Stimulated activated CD8-positive, alpha-beta memory T cell treated with anti-CD3 and anti-CD28 coated beads, Interleukin-4, amount 100 ng/mL, for 1 hour (primary cell): ENCODE measurements at places on chromosomes 3 and 15.

DNA sequence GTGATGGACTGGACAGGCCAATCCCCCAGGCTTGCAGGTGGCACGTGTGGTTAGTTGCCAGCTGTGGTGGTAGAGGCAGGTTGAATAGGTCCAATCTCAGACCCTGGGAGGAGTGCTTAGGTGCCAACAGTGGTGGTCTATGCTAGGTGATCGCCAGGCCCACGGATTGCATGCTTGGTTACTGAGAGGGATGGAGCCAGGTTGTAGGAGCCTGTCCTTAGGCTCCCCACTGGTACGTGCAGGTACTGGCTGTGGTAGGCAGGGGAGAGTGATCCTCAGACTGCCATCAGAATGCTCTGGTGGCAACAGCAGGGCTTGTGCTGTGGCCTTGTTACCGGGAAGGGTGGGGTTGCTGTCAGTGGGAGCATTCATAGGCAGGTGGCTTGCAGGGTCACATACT lies 44.7 kb downstream of the NCK1 start:
- DNase-seq: no peak

DNA sequence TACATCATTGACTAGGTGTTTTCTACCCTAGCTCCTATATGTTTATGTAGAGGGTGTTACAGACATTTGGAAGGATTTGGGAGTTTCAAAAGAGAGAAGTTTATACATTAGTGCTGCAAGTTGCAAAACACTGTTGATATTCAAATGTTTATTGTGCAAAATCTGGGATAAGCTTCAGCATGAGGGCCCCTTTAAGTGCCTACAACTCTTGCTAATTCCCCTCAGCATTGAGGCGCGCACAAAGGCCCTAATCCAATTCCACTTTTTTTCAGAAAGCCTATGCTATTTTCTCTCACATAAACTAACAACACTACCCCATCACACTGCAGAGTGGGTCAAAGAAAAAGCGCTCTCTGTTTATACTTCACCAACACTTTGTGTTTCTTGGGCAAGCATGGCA lies 208.0 kb downstream of the NR2F2 start:
- DNase-seq: no peak

DNA sequence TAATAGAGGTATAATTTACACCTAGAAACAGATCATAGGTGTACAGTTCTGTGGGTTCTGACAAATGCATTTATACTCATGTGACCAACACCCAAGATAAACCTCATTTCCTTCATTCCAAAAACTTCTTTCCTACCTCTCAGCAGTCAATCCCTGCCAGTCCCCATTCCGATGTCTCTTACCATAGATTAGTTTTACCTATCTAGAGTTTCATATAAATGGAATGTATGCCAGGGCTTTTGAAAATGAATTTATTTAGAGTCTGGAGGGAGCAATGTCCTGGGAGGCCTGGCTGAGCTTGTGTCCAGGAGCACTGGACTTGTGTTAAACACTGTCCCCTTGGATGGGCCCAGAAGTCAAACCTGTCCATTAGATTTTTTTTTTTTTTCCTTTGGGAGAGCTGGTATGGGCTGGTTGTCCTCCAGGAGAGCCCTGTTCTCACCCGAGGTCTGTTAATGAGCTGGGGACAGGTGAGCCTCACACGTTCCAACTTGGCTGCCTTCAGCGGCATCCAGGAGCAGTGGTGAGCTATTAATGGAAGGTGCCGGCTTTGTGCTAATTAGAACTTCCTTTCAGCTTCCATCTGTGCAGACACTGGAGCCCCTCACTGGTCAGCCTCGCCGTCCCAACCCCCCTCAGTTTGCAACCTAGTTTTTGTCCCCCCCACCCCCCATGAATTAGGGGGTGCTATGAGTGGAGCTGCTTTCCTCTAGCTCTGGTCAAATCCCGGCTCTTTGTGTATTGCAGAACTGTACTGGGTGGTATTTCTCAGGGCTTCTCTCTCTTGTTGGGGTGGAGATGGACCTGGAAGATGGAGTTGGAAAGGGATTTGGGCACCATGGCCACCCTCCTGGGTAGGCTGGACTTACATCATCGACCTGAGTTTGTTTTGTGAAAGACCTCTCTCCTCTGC lies 40.7 kb upstream of the POLG start:
- DNase-seq: no peak

GRCh38 chr15:55116636-55117035 lies 80.1 kb downstream of the RSL24D1 start:
- no peak for DNase-seq

DNA sequence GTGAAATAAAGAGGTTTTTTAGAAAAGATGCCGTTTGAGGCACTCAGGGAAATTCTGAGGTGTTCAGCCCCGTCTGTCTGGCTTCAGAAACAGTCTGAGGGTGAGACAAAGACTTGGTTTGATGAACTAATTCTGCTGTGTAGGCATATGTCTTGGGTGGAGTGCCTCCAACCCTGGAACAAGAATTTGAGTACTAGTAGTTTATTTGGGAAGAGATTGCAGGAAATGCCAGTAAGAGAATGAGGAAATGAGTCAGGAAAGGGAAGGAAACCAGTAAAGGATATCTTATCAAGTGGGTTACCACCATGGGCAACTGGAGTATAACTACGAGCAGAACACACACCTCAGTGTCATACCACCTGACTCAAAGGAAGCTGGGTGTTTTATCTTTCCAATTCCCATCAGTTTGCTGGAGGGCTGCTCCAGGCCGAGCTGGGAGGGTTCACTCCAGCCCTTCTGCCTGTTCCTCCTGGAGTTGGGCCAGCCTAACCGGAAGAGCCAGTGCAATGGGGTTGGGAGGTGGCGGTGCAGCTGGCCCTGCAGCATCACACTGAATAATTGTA lies 75.3 kb downstream of the TGFBR2 start:
- DNase-seq: no peak

DNA sequence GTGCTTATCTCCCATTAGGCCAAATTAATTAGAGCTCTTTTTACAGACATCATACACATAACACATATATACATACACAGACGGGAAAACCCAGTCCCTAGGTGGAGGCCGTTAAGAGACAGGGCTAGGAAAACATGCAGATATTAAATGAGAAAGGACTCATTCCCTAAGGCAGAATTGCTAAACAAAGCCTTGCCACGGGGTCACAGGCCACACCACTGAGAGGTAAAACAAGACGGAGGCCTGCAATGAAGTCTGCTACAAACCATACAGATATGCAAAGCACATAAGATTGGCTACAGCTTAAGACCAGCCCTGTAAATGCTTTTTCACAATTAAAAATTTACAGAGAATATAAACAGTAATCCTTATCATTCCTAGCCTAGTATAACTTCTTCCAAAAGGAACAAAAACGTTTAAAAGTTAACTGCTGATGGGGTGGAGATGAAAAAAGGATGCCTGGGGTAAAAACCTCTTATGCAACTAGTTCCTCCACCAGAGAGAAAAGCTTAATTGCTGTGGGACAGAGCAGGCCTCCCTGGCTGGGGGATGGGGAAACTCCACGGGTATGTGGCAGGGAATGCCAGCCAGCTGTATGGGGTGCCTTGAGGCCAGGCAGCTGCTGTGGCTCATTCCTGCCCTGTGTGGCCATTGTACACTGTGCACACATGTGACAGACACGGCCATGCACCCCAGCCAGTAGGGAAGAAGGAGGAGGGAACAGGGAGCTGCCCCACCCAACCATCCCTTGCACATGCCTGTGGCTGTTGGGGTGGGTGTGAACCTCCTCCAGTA lies 481.4 kb upstream of the LMCD1 start:
- DNase-seq: no peak

DNA sequence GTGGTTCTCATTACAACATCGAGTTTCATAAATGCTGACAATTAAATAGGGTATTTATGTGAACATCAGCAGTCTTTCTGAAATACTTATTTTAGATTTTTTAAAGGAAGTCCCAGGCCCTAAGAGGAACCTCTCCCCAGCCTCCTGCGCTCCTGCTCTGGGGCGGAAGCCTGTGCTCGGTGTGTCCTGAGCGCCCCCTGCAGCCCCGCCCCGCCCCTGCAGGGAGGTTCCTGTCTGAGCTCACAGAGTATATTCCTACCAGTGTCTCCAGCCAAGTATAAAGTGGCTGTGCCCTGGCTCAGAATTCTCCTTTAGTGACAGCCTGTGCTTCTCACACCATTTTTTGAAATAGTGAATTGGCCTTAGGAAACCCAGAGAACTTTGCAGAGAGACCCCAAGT lies 567.9 kb downstream of the GOLGA6L6 start:
- no peak for DNase-seq

DNA sequence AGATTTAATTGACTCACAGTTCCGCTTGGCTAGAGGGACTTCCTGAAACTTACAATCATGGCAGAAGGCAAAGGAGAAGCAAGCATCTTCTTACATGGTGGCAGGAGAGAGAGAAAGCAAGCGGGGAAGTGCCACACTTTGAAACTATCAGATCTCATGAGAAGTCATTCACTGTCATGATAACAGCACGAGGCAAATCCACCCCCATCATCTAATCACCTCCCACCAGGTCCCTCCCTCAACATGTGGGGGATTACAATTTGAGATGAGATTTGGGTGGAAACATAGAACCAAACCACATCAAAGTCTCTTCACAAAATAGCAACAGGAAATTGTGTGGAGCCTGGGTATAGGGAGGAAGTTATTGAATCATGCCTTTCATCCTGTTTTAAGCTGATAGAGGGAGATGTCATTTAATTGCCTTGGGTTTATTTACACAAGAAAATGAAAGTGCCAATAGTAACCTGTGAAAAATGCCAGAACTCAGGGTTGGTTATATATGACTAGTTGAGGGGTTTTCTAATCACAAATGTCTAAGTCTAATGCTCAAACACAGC lies 624.8 kb upstream of the LMCD1 start:
- DNase-seq: no peak

- DNase-seq: no peak
These were observed 715.5 kb downstream of the GBE1 start for GRCh38 chr3:81045976-81046375.

DNA sequence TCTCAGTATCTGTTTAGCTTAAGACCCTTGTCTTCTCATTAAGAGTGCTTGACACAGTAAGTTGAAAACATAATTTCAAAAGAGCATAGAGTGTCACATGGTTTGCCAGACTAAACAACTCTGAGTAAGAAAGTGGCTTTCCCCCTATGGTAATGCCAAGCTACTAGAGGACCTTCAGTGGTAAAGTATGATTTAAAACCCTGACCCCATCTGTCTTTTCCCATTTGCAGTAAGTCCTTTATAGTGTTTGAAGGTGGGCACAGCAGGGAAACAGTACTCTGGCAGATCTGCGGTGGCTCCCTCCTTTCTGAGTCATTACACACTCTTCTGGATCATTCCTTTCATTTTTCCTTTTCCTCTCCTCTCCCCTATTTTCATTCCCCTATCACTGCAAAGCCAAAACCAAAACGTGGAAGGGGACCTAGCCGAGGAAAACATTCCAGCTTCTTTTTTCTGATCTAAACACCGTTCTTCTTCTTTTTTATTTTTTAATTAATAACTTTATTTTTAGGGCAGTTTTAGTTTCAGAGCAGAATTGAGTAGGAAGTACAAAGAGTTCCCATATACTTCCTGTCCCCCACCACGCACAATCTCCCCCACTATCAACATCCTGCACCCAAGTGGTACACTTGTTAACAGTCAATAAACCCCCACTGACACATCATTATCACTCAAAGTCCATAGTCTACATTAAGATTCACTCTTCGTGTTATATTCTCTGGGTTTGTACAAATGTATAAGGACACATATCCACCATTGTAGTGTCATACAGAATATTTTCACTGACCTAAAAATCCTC lies 74.7 kb downstream of the PPARG start:
- DNase-seq: no peak

GRCh38 chr3:67386451-67386850 lies 268.0 kb downstream of the SUCLG2 start:
- no peak for DNase-seq

DNA sequence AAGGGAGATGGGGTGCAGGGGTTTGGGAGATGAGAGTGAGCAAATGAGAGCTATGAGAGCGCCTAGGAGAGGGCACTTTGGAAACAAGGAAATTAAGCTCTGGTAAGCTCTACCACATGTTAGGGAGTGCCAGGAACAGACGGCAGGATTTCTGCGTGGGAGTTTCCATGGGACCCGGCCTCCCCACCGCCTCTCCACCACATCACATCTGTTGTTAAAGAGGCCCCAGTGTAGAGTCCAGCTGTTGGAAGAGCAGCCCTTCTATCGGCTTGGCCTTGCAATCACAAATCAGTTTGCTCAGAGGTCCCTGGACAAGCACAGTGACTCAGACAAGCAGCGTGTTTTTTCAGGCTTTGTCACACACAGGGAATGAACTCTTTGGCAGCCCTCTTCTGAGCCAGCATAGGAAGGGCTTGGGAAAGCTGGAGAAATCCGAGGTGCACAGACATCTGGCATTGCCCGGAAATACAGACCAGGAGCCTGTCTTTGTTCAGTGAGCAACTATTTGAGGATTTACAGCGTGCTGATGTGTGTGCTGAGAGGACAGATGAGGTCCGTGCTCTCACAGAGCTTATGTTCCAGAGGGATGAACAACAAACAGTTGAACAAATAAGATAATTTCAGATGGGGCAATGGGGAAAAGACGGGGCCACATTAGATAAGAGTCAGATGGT lies 370.6 kb upstream of the PROK2 start:
- DNase-seq: no peak

DNA sequence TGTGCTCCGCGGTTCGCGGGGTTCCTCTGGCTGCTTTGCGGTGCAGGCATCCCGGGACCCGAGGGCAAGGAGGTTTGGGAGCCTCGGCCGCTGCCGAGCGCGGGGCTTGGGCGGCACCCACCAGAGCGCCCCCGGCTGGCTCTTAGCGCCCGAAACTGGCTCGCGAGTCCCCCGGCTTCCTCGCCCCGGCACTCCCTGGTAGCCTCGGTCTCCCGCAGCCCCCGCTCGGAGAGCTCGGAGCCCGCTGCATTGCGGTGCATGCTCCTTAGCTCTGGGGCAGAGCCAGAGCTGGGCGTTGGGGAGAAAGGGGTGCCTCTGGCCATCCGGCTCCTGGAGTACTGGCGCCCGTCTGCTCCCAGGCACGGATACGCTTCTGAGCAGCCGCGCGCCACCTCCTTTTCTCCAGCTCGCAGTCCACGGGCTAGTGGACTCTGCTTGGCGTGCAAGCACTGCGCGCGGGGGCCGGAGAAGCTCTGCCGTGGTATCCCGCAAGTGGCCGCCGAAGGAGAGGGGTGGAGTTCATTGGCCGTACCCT lies 753 bp downstream of the EPHB1 start:
- DNase-seq: no peak

- DNase-seq: no peak
These were observed 200.3 kb upstream of the IL12A start for GRCh38 chr3:159788291-159788690.

- DNase-seq: no peak
These were observed 551 bp downstream of the DNAJC13 start for GRCh38 chr3:132417695-132418411.

- no peak for DNase-seq
These were observed 86.8 kb downstream of the LIPC start for GRCh38 chr15:58518626-58519025.
